ENCODE measurements at places on chromosomes 2 and 18.

- DNase-seq = no peak
Measured at GRCh38 chr18:21700528-21701075, 4.0 kb downstream of the ABHD3 start.

GRCh38 chr2:205905576-205905975, 180.4 kb downstream of the INO80D start:
- DNase-seq = no peak

- no peak for DNase-seq
Measured at GRCh38 chr2:145157036-145157675, 637.2 kb upstream of the ZEB2 start.

DNA sequence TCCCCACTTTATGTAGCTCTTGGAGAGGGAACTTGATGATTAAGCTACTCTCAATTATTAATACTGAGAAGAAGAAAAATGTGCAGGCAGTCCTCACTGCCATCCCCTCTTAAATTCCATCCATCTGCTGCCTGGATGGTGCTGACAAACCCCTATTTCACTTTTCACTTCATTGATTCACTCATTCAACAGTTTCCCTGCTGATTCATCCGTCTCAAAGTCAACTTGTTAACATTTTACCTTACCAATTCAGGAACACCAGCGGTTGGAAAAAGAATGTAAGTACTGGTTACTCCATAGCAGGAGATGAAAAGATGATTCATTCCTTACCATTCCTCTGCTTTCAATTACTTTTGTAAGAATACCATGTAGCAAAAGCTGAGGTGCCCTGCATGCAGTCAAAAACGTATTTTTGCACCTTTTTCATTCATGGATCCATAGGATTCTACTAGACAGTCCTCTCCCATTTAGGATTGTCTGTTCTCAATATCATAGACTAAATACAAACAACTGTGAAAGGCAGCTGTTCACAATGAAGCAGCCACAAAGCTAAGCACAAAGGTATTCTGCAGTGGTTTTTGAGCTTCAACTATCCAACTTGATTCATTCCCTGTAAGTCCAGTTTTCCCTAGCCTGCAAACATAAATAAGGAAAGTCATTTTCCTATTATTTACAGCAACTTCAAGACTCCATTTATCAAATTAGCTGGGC, 262.0 kb downstream of the MREG start:
- DNase-seq = no peak

- DNase-seq = no peak
Measured at GRCh38 chr18:45837283-45838070, 12.0 kb downstream of the SIGLEC15 start.

DNA sequence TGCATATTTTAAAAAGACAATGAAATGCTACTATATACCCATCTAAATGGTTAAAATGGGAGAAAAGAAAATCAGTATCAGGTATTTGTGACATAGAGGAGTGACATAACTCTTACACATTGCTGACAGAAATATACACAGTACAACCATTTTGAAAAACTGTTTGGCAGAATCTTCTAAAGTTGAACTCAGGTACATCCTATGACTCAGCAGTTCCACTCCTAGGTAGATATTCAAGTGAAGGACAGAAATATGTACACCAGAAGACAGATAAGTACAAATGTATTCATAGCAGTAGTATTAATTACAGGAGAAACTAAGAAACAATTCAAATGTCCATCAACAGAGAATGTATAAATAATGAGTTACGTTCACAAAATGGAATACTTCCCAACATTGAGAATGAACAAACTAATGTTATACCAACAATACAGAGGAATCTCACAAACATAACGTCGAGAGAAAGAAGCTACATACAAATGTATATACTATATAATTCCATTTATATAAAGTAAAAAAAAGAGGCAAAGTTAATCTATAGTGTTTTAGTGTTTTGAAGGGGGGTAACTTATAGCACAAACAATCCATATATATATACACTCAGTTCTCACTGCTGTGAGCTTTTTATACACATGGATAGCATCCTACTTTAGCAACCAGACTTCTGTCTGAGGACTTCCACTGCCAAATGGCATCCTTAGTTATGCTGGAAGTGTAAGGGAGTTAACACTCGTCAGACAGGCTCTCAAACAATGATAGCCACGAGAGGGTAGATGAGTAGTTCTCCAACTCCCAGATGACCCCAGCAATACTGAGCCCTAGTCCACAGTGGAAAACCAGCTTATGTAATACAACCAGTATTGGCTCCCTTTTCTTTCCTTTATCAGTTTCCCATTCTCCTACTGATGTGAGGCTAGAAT, 172.5 kb downstream of the NBAS start:
- DNase-seq = no peak

DNA sequence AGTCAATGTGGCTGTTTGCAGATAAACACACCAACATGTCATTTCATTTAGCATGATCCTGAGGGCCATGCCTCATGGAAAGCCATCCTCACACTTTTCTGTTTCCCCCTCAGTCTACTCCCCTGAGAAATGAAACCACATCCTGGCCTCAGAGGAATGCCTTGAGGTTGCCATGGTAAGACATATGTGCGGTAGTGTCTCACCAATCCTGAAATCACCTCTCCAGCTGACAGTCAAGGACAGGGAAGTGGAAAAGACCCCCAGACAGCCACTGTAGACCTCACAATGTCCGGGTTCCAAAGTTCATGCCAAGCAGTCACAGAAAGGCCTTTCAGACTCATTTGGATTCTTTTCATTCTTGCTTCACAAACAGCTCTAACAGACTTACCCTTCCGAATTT, 175.2 kb upstream of the PKDCC start:
- no peak for DNase-seq

DNA sequence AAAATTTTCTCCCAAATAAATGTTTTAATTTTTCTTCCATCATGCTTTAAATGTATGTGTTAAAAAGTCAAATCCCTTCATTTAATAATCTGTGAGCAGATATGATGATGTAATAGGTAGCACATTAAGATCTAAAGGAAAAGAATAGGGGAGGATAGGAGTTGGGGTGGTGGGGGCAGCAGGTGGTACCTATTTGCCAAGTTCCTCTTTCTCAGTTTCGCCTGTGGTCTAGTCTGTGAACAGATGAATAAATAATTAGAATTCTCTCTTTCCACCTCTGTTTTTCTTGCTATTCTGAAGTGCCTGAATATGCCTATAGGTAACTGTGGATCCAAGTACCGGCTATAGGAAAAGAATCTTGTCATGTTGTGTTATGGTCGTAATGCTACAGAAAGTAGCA, 152.5 kb downstream of the NRXN1 start:
- DNase-seq = no peak

DNA sequence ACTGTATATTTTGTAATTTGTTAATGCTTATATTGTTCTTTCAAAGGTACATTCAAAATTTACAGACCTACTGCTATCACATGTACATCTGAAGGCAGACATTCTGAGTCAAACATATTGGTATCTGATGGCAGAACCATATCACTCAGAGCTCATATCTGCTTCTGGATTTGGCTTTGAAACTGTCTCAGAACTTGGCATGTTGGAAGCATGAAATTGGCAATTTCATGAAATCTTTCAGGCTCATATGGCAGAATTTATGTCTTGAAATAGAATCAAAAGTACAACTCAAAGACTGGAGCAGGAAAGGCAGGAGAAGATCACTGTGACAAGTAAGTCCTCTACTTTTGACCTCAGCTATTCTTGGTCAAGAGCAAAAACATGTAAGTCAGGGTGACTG, 202.3 kb downstream of the LRP1B start:
- no peak for DNase-seq

GRCh38 chr18:31040686-31041270, 1.8 kb downstream of the DSC3 start:
- no peak for DNase-seq

All from SW 1271 (cell line).